GM12878 (cell line): ENCODE measurements at places on chromosomes 11 and 22. TPM values are rescaled to one million over a fixed set of nuclear protein-coding genes. Genes with fewer than 3 reads are reported as not detected.
A peak's percentile ranks its signal among the peaks of the same experiment; 100 is the strongest.

GRCh38 chr11:101262258-101262657 lies 132.6 kb upstream of the PGR start:
- no peak for DNase-seq

- no peak for DNase-seq
Observed at GRCh38 chr11:123426789-123427188, 3.3 kb upstream of the GRAMD1B start.

DNA sequence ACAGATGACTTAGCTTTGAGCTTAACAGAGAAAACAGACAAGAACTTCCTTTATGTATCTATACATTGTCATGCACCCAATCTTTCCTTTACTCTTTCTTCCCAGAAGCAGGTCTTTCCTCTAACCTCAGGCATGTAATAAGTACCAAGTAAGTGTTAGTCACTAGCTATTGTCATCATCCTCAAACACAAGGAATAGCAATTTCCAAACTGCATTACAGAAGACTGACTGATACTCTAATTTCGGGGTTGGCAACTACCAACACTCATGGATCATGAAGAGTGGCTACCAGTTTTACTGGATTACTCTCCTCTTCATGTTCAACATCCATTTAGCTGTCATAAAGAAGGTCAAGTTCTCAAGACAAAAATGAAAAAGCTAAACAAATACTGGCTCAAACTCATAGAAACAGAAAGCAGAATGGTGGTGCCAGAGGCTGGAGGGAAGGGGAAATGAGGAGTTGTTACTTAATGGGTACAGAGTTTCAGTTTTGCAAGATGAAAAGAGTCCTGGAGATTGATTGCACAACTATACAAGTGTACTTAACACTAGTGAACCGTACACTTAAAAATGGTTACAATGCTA lies 111.6 kb downstream of the SIK3 start:
- DNase-seq, result peak; percentile 64

DNA sequence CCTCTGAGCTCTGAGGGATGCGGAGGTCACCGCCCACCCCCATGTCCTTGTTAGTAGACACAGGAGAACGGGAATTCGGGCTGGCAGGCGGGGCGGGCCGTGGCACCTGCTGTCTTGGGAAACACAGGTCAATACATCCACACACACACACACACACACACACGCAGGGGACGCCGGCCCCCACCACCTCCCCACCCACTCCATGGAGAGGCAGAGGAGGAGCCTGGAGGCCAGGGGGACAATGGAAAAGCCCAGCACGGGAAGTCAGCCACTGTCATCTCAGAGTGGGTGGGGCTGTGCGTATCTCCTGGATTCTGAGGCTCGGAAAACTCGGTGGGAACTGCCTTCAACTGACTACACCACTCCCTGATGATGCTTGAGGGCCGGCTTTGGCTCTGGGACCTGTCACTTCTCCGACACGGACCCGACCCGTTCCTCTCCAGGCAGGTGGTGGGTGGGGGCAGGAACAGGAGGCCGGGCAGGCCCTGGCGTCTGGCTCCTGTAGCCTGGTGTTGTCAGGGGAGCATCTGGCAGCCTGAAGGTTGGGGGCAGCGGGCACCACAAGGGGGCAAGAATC lies 18.5 kb upstream of the TMEM184B start:
- DNase-seq, result no peak

GRCh38 chr11:91421641-91422040 lies 803.0 kb upstream of the FAT3 start:
- DNase-seq, result no peak

DNA sequence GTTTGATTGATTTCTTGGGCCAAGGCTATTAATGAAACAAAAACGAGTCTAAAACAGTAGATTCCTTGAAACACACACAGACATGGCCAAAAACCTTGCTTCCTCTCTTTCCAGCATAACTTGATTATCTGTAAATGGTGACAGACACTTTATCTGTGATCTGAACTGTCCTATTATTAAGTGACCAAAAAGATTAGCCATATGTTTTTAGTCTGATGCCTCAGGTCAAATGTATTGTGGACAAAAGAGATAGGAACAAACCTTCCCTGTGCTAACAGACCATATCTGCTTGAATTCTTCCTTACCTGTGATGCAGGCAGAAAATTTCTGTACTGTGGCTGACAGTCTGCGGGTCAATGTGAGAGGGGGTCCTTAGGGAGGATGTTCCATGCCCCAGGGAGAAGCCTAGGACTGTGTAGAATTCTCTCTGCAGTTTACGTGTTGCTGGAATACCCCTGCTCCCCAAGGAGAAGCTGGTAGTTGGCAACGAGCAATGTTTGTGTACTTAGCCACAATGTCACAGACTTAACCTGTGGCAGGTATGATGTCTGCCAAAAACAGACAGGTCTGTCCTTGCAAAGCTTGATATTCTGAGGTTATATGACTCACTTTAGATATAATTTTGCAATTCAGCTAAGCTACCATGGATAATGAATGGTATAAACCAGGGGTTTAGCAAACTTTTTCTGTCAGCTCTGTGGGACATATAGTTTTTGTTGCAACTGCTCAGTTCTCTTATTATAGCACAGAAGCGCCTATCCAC lies 31.2 kb downstream of the C11orf71 start:
- DNase-seq, result no peak

DNA sequence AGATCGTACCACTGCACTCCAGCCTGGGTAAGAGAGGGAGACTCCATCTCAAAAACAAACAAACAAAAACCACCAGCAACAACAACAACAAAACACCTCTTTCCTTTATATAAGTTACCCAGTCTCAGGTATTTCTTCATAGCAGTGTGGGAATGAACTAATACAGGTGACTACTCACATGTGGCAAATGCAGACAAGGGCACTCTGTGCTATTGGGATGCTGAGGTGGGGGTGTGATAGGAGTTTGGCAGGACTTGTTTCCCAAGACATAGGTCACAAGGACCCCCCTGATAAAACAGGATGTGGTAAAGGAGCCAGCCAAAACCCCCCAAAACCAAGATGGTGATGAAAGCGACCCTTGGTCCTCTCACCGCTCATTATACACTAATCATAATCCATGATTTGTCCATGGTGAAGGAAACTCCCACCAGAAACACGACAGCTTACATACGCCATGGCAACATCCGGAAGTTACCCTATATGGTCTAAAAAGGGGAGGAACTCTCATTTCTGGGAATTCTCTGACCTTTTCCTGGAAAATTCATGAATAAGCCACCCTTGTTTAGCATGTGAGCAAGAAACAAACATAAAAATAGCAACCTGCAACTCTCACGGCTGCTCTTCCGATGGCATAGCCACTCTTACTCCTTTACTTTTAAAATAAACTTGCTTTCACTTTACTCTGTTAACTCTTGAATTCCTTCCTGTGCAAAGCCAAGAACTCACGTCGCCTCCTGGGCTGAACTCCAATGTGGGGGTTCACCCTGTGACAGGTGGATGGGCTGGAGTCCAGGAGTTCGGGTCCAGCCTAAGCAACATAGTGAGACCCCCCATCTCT lies 18.8 kb upstream of the INCENP start:
- DNase-seq, result no peak

GRCh38 chr11:62832336-62833234 lies at the start of gene TEX54:
Gene TEX54 (minus strand): TSS chr11:62832841.
- no peak for DNase-seq

DNA sequence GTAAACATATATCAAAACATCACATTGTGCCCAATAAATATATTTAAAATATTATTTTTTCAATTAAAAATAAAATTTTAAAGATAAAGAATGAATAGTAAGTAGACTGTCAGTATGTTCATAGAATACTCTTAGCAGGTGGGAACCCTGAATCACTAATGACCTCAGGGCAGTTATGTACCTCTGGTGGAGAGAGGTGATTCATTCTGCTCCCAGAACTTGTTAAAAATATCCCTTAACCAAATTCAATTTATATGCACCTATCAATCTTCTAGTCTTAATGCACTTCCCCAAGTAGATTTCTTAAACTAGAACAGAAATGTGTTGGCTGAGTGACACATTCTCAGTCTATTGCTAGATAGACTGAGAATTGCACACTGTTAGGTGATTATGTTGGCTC lies 183.9 kb upstream of the SYN3 start:
- no peak for DNase-seq

DNA sequence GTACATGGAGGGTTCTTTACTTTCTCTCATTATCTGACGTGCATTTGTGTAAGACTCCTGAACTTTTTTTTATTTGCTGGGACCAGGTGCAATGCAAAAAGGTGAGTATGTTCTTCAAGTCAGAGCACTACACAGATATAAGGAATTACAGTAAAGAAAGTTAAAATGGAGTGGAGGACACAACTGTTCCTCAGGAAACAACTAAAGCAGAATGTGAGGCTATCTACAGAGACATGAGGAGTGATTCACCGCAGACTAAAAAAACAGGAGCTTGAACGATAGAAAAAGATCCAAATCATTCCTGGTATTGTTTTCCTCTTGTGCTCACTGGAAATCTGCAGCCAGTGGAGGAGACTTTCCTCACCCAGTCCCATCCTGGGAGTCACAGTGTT lies 106.2 kb downstream of the ABTB2 start:
- DNase-seq, result no peak

- DNase-seq, result no peak
Observed at GRCh38 chr11:117923773-117924172, 5.4 kb downstream of the TMPRSS13 start.

DNA sequence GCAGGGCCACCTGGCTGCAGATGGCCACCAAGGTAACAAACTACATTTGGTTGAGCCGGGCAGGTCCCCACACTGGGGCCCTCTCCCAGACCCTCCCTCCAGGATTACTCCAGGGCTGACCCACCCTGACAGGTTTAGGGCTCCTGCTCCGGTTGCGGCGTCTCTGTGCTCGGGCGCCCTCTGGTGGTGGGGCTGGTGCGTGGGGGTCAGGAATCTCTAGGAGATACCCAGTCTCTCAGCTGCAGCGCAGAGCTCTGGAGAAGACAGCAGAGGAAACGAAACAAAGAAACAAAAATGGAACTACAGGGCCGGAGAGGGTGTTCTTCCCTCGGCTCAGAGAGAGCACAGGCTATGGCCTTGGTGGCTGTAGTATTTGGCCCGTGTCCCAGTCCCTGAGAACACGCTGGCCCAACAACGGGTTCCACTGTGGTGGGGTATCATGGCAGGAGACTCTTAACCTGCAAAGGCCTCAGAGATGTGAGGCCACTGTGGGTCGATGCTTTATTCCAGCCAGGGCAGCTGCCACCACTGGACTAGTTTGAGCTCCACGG lies 2.4 kb downstream of the C11orf96 start:
- no peak for DNase-seq

GRCh38 chr11:14657841-14658240 lies 14.2 kb downstream of the PDE3B start:
- DNase-seq, result no peak

DNA sequence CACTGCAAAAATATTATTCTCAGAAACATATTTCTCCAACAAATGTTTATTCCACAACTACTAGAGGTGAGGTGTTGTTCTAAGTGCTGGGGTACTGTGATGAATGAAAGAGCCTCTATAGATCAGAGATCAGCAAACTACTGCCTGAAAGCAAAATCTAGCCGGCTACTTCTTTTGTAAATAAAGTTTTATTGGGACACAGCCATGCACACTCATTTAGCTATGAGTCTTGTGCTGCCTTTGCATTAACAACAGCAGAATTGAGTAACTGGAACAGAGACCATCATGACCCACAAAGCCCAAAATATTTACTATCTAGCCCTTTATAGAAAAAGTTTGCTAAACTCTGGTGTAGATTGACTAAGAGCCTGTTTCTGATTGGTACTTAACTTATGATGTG lies 37.1 kb upstream of the CRYBB3 start:
- DNase-seq, result no peak

GRCh38 chr11:18927550-18928322 lies 11.5 kb downstream of the MRGPRX1 start:
- no peak for DNase-seq

DNA sequence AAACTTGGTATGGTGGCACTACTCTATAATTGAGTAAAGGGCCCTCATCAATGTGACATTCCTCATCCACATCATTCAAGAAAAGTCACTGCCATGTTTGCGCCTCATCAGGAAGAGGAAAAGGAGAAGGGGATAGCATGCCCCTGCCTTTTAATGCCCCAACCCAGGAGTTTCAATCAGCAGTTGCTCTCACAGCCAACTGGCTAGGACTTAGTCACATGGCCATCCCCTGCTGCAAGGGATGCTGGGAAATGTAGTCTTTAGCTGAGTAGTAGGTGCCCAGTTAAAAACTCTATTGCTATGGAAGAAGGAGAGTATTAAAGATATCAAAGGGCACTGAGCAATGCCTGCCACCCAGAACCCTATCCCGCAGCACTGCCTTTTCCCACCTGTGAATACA lies 10.9 kb upstream of the CCND1 start:
- no peak for DNase-seq

GRCh38 chr11:134252346-134253187 lies 585 bp downstream of the THYN1 start:
- DNase-seq, result no peak

DNA sequence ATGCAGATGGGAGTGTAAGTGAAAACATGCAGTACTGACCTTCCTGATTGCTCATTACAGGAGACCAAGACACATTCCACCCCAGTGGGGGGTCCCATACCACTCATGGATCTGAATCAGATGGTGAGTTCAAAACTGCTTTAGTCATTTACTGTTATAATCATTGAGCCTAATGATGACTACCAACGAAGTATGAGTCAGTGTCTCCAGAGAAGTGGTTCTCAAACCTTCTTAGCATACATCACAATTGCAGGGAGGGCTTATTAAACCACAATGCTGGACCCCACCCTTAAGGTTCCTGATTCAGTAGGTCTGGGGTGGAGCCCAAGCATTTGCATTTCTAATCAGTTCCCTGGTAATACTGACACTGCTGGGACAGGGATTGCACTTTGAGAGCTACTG lies 75.8 kb downstream of the CD44 start:
- DNase-seq, result no peak

DNA sequence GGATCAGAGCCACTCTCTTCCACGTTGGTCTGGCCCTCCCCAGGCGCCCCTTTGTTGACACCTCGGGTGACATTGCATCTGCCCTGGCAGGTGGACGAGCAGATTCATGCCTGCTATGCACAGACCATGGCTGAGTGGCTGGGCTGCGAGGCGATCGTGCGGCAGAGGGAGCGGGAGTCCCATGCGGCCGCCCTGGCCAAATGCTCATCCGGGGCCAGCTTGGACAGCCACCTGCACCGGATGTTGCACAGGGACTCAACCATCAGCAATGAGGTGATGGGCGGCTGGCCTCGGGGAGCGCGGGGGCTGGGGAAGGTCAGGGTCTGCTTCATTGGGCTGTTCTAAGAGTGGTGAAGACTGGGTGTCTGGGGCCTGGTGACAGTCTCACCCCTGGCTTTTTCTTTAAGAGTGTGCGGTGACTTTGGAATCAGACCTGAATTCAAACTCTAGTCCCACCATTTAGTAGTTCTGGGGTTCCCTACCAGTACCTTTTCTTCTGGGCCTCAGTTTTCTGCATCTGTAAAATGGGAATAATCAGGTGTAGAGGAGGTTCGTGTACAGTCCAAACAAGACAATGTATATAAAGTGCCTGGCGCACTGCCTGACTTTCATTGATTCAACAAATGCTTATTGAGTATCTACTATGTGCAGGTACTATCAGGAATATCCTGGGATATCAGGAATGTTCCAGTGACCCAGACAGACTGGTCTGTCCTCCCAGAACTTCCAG lies 53.0 kb downstream of the LHFPL7 start:
- DNase-seq, result no peak

The KDELR3 gene
- polyA plus RNA-seq, result 0.26 and 0.32 TPM in 2 replicates

The ARHGAP20 gene
- polyA plus RNA-seq, result not detected in 2 replicates

The PTPRCAP gene
- 212 and 239 TPM in 2 replicates for polyA plus RNA-seq

The OR51A2 gene
- not detected in 2 replicates for polyA plus RNA-seq

The GNG3 gene
- 0.65 and 0.83 TPM in 2 replicates for polyA plus RNA-seq

The MMP12 gene
- polyA plus RNA-seq, result not detected in 2 replicates

The TNRC6B gene
- polyA plus RNA-seq, result 24.4 and 27.1 TPM in 2 replicates

The KCNJ5 gene
- polyA plus RNA-seq, result not detected in 2 replicates

The INS gene
- polyA plus RNA-seq, result not detected in 2 replicates

The ESRRA gene
- 21.9 and 23.3 TPM in 2 replicates for polyA plus RNA-seq

The MPPED2 gene
- 0.38 TPM in 1 of 2 replicates, not detected in the other for polyA plus RNA-seq

The OR10A5 gene
- polyA plus RNA-seq, result not detected in 2 replicates

The CFAP300 gene
- polyA plus RNA-seq, result not detected in 2 replicates
